ENCODE measurements at places on chromosomes 4 and X. TPM values are rescaled to one million over a fixed set of nuclear protein-coding genes. Genes with fewer than 3 reads are reported as not detected.

MGARP gene
- 0.18 TPM for polyA plus RNA-seq

SUPT20HL1 gene
- polyA plus RNA-seq: not detected

COX18 gene
- 6.5 TPM for polyA plus RNA-seq

BMP3 gene
- 0.05 TPM for polyA plus RNA-seq

MAGED4 gene
- 1.5 TPM for polyA plus RNA-seq

COL4A6 gene
- 5.9 TPM for polyA plus RNA-seq

MAGEA2B gene
- polyA plus RNA-seq: not detected

RLIM gene
- 4.3 TPM for polyA plus RNA-seq

MTTP gene
- polyA plus RNA-seq: 0.08 TPM

ZMAT1 gene
- polyA plus RNA-seq: 1.6 TPM

SLC34A2 gene
- 0.12 TPM for polyA plus RNA-seq

HS6ST2 gene
- 0.81 TPM for polyA plus RNA-seq

GABRG1 gene
- 0.01 TPM for polyA plus RNA-seq

ATP8A1 gene
- 1.2 TPM for polyA plus RNA-seq

Measured in esophagus (tissue), 2 donors.